Activated CD4-positive, alpha-beta T cell treated with anti-CD3 and anti-CD28 coated beads, Interleukin-2, Interleukin-4, amounts not matched to agents 100 ng/mL and 50 ng/mL, durations not matched to agents 16 hours and 8 hours (primary cell): ENCODE measurements at places on chromosomes 7 and 10.
A peak's percentile ranks its signal among the peaks of the same experiment; 100 is the strongest.

- DNase-seq: peak; percentile 50
These were observed 90.3 kb downstream of the MYL10 start for GRCh38 chr7:101538596-101539459.

- DNase-seq: peak; percentile 88
These were observed 2.2 kb downstream of the GNB2 start for GRCh38 chr7:100675581-100676350.

- no peak for DNase-seq
These were observed 1217.6 kb upstream of the LRRN3 start for GRCh38 chr7:109873296-109873695.

DNA sequence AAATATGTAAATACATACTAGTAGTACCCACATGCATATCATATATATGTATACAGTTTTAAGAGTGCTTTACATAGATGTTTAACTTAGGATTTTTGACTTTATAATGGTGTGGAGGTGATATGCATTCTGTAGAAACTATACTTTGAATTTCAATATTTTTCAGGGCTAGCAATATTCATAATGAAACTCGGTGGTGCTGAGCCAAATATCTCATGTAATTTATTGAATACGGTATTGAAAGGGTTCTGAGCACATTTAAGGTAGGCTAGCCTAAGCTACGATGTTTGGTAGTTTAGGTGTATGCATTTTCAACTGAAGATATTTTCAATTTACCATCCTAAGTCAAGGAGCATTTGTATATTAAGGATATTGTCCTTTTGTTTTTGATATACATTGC lies 36.0 kb downstream of the ZNRF2 start:
- no peak for DNase-seq

DNA sequence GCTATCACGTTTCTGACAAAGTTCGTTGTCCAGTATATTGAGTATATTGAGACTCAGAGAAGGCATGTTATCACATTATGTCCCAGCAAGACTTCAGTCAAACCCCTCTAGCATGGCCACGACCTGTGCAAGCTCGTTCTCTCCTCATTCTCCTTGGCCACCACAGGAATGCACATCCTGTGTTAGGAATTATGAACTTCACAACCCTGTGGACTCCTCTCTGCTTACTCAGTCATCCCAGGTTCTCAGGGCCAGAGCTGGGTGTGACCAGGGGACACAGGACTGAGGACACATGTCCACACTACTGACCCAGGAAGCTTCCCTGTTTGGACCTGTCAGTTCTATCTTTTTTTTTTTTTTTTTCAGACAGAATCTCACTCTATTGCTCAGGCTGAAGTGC lies 4.4 kb downstream of the SH2D4B start:
- no peak for DNase-seq

DNA sequence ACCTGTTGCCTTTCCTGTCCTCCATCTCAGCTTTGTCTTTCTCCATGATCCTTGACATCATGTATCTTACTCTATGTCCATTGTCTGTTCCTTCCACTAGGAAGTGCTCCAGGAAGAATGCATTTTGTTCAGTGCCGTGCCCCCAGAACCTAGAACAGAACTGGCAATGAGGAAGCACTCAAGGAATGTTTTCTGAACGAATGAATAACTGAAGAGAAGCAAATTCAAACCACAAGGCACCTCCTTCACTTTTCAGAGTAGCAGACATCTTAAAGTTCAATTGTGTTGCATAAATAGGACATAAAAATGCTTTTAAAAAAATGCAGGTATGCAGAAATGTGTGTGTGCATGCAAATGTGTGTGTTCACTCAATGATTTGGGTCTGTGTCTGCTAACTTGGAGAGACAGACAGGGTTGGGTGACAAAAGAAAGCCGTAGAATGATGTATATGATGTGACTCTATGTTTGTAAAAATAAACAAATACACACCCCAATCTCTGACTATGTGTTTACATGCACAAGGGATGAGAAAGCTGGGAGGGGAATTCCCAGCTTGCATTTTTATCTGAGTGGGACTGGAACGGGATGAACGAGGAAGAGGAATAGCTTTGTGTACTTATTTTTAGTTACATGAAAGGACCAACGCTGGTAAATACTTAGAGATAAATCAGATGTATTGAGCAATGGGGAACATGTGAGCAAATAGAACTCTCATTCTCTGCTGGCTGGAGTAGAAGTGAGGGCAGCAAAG lies 237.7 kb downstream of the FANK1 start:
- DNase-seq: no peak

GRCh38 chr10:16497911-16498310 lies 23.8 kb downstream of the C1QL3 start:
- DNase-seq: no peak

DNA sequence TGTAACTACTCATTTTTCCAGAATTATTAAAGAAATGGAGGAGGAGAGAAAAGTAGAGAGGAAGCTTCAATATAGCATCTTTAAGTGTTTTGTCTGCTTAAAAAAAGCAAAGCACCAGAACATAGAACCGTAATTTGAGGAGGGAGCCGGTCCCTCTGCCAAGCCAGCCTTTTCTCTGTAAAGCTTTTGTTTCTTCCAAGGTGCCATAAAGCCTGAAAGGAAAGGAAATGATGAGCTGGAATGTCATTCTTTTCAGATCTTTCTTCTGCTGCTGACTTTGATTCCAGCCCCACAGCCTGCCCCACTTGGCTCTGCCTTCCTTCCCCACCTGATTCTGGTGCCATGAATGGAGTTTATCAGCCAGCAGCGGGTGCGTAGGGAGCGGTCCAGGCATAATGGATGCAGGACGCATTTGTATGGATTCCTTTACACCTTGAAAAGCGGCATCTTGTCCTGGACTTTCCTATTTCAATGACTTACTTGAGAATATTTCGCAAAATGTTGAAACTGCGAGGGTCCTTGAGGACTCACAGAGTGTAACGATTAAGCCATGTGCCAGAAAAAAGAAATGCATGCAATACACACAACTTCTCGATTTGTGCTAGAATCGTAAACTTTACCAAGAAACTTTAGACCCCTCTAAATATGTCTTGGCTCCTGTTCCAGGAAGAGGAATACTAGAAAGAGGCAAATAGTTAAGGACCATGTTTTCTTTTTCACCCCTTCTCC lies 569.5 kb upstream of the MGMT start:
- DNase-seq: no peak

DNA sequence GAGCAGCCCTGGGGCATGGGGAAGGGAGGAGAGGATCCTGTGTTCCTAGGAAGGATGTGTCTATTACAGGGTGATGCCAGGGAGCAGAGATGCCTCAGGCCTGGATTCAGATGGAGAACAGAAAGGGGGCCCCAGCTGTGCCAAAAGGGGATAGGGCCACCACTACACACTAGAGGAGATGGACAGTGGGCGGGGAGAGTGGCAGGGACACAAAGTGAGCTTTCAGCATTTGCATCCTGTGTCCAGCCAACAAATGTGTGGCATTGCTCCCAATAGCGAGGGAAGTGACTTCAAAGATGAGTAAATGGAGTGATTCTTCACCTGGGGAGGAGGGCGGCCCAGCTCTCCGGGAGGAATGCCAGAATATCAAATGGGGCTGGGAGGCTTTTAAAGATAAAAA lies 64.9 kb upstream of the WAPL start:
- no peak for DNase-seq

GRCh38 chr10:78904196-78904595 lies 164.6 kb upstream of the ZMIZ1 start:
- DNase-seq: no peak

GRCh38 chr10:43842496-43842895 lies 193.8 kb upstream of the ZNF32 start:
- DNase-seq: no peak

DNA sequence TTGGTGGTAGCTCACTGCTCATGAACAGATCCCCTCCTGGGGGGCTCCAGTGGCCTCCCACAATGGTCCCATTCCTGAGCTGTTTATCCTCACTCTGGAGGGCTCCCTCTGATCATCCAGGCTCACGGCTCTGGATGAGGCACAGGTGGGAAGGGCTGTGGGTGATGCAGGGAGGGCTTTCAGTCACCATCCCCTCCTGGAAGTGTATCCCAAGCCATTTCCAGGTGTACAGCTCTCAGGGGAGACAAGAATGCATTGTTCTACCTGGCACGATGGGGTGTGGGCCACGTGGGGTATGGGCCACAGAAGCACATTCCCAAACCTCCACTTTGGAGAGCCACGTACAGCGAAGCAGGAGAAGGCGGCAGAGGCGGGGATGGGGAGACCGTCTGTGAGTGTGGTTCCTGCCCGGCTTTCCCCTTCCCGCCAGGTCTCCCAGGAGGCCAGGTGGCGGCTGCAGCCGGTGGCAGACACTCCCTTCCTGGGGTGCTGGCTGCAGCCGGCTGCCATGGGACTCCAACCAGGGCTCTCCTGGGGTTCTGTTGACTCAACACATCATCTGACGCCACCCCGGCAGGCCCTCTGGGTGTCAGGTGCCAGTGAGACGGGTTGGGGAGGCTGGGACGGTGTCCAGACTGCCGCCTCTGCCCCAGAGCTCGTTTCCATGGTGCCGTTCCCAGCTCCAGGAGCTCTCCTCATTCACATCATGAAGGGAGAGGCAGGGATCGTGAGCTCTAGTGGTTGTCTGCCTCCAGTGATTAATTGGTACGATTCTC lies 169.7 kb upstream of the RHEB start:
- no peak for DNase-seq

GRCh38 chr7:2360796-2361195 lies 6.2 kb downstream of the EIF3B start:
- DNase-seq: no peak

GRCh38 chr7:2972835-2973161 lies 70.9 kb downstream of the CARD11 start:
- no peak for DNase-seq

- no peak for DNase-seq
These were observed 9.0 kb downstream of the FAM204A start for GRCh38 chr10:118332948-118333710.

DNA sequence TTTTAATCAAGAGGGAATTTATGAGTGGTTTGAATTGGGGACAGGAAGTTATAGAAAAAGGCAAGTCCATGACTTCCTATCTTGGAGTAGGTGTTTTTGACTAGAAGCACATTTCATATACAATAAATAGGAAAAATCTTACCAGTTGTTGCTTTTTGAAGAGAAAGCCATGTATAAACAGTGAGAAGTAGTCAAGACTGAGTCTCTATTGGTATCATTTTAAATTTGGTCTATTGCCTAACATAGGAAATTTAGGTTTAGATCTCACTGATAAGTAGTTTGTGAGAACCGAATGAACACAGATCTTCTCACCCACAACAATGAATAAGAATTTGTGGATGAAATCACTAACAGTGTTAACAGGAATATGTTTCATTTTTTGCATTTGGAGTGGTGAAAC lies 387.2 kb downstream of the BBS9 start:
- no peak for DNase-seq

DNA sequence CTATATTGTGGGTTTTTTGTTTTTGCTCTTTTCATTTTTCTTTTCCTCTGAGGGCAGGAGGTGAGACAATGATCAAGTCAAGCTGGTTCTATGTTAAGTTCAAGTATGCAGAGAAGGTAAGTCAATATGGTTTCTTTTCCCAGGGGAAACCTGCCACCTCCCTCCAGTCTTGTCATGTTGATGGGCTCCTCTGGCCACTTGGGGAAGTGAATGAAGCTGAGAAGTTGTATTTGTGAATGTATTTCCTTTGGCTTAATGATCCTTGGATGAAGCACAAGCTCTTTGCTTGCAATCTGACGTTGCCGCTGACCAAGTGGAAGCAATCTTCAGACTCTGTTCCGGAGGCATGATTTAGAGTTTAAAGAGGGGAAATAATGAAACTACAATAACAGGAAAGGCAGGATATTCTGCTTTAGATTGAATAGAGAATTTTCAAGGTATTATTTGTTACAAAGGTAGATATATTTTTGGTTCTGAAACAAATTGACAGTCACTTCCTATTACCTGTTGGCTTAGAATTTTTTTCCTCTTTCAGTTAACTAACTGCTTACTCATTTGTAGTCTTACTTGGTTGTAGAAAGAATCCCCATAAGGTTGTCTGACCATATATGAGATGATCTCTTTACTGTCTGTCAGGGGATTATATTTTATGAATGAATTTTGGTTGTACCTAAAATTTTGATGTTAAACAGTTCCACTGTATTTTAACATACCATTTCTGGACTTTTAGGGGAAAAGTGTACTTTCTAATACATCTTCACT lies 369.6 kb downstream of the AUTS2 start:
- no peak for DNase-seq

- no peak for DNase-seq
These were observed 21.7 kb downstream of the OPALIN start for GRCh38 chr10:96337106-96337505.

DNA sequence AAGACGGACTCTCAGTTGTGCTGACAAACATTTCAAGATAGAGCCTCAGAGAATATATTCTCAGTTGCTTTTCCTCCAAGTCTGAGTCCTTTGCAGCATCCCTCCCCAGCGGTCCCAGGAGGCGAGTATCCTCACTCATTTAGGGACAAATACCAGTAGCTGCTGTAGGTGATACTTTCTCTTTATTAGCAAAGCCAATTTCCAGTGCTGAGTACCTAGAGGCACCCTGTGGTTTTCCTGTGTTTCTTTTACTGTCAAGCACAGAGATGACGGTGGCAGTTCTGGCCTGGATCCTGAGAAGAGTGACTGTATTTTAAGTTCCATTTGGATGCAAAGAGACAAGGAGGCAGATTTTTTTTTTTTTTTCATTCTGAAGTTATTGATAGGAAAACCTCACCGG lies 1058.4 kb downstream of the SORCS3 start:
- DNase-seq: no peak

DNA sequence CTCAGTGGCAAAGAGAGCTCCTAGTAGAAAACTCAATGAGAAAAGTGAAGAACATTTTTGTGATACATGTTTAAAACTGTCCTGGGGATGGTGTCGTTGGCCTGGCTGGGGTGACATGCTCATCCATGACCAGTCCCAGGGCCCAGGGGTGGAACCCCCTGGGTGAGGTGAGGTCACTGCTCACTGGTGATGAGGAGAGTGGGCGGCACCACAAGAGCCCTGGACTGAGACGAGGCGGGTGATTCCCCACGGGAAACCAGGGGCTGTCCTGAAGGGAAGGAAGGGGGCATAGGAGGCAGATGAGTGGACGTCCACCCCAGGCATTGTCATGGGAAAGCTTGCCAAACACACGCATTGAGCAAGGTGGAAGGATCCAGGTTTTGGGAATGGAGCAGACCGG lies 54.6 kb downstream of the HTR5A start:
- DNase-seq: no peak

DNA sequence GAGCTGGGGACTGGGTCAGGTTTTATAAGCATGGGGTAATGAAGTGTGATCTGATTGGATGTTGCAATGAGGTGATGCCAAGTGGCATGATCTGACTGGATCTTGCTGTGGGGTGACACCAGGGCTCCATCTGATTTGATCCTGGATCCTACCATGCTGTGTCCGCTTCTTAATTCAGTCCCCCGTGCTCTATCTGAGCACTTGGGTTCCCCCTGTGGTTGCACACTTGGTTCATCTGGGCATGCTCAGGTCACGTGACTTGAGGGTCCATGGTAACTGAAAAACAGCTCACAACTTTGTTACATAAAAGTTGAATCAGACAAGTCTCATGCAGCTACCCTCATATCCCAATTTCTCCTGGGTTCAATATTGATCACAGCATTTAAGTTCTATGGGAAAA lies 448.6 kb upstream of the NRP1 start:
- no peak for DNase-seq
